ENCODE measurements at places on chromosomes 3 and 15.

DNA sequence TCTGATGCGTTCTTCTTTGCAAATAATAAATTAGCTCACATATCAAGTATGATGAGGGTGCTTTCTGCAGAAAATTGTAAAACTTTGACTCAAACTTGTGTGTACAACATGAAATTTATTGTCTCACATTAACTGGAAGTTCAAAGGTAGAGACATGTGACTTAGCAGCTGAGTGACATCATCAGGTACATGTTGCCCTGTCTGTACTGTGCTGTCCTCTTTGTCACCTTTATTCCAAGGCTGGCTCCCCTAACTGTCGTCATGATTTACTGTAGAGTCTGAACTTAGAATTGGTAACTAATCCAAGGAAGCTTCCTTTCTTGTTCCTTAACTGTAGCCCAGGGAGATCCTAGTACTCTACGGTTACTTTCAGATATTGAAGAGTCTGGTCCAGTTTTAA is 12.3 kb upstream of the FSIP1 start:
- DNase-seq: no peak

DNA sequence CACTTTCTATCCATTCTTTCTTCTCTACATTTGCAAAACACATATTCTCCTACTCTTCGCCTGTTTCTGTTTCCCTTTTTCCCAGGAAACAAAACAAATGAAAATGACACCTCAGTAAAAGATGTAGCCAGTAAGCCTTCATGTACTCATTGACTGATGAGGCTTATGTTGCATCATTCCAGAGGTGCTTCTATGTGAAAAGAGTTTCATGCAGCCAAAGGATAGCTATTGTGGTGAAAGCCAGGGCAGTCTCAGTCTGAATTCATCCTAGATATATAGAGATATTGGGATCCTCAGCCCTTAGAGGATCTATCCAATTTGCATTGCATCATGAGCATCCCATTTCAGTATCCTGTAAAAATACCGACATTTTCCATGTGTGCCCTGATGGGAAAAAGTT is 267.3 kb downstream of the GAP43 start:
- DNase-seq: no peak

- DNase-seq: no peak
Observed at GRCh38 chr3:129567176-129567705, 24.3 kb downstream of the H1-8 start.

GRCh38 chr3:4461468-4462090 is 5.5 kb downstream of the SUMF1 start:
- DNase-seq: no peak

DNA sequence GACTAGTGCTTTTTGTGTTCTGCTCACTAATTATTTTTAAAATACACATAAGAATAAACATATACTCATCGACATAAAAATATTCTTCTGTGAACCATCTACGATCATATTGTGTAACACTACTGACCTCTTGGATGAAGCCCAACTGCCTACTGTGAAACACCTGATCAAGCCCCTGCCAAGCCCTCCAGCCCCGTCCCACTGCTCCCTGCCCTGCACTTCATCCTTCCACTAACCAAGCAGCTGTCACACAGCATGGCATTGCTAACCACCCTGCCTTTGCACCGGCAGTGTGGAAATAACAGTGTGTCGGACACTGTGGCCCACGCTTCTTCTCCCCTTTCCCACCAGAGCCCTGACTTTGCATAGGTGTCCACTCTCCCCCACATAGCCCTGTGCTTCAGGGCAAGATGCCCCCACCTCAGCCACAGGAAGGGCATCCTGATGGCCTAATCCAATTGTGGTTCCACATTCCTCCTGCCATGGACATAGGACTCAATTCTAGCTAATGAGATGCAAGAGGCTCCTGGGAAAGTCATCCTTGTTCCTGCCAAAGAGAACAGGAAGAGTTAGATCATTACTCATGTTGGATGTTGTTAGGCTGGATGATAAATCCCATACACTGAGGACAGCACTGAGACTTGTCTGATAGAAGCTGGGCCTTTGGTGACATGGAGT is 35.0 kb upstream of the ARID3B start:
- no peak for DNase-seq

- no peak for DNase-seq
Observed at GRCh38 chr15:39114690-39115378, 466.0 kb upstream of the THBS1 start.

- DNase-seq: no peak
Observed at GRCh38 chr3:125115640-125116039, 59.8 kb upstream of the HEG1 start.

DNA sequence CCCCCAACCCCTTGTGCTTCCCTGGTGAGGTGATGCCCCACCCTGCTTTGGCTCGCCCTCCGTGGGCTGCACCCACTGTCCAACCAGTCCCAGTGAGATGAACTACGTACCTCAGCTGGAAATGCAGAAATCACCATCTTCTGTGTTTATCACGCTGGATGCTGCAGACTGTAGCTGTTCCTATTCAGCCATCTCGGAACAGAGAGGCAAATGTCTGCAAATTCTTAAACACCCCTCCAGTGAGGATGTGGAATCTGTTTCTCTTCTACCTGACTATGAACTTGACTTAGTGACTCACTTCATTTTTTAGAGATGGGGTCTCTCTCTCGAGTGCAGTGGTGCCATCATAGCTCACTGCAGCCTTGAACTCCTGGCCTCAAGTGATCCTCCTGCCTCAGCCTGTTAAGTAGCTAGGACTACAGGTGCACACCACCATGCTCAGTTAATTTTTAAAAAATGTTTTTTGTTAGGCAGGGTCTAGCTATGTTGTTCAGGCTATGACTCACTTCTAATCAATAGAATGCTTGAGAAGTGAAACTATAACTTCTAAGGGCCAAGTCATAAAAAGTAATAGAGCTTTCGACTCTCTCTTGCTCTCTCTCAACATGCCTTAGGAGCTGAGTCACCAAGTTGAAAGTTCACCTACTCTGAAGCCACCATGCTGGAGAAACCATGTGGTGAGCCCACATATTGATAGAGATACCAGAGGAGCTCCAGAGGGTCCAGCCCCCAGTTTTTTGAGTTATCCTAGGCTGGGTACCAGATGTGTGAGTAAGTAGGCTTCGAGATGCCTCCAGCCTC is 11.5 kb upstream of the PARP14 start:
- no peak for DNase-seq

DNA sequence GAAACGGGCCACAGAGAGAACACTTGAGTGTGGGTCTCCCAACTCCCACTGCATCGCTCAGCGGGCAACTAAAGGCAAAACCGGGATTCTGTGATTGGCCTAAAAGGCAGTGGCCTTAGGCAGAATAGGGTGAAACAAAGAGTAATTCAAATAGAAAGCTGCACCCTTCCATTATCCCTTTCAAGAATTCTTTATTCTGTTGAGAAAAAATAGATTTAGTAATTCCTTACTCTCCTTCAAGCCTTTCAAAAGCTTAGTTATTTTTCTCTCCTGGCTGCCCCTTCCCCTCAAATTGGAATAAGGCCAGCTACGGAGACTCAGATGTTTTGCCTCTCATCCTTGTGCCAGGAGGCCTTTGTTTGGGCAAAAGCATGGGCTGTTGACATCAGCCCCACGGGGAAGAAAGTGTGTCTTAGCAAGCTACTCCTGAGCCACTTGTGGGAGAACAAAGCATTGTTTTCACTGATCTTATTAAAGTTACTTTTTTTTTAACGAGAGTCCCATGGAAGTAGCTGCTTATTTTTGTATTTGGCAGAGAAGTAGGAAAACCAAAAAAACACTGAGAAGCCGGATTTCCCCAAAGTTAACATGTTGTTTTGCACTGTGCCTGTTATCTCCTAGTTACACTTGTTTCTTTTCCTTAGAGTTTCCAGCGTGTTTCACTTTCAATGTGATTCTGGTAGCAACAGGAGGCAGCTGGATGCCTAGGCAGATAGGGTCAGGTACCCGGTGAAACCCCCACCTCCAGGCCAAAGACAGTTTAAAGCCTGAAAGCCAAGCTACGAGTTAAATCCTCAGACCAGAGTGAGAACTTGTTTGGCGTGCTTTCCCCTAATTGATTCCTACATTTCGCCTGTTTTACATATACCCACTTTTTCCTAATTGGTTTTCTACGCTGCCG is 2.2 kb downstream of the ST6GAL1 start:
- no peak for DNase-seq

- DNase-seq: no peak
Observed at GRCh38 chr3:105611304-105612192, 244.8 kb downstream of the ALCAM start.

- no peak for DNase-seq
Observed at GRCh38 chr3:10374311-10374710, 53.4 kb upstream of the SEC13 start.

GRCh38 chr3:13869761-13870343 is 10.0 kb downstream of the WNT7A start:
- no peak for DNase-seq
